ENCODE measurements at places on chromosomes 7 and 10.

- DNase-seq = no peak
Measured at GRCh38 chr7:112160130-112160770, 45.9 kb downstream of the DOCK4 start.

DNA sequence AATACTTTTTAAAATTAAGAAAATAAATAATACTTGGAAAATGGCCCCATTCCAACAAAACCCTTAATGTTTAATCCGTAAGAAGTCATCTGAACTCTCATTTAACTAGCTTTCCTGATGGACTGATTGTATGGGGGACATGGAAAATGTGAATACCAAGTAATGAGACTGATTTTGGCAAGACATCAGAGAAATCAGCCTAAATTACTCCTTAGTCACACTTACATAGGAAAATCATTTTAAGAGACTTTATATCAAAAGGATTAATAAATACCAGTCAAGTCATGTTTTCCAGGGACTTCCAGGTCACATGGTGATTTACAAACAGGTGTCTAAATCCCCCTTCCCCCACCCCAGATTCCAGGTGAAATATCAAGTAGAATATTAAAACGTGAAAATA, 58.2 kb downstream of the GRM8 start:
- DNase-seq = no peak

DNA sequence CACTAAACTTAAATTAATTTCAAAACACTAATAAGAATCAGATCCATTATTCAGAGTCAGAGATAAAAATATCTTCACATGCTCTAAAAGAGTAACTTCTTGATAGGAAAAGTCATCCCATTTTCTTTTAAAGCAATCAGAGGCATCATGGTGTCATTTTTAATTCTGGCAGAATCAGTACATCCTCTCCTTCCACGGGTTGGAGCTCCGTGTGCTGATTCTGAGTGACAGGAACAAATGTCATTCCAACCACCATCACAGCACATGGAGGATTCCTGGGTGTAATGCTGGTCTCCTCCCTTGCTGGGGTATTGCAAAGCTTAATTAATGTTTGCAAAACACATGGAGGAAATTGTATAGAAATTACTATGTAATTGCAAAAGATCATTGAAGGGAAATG, 114.5 kb upstream of the IMMP2L start:
- DNase-seq = no peak

DNA sequence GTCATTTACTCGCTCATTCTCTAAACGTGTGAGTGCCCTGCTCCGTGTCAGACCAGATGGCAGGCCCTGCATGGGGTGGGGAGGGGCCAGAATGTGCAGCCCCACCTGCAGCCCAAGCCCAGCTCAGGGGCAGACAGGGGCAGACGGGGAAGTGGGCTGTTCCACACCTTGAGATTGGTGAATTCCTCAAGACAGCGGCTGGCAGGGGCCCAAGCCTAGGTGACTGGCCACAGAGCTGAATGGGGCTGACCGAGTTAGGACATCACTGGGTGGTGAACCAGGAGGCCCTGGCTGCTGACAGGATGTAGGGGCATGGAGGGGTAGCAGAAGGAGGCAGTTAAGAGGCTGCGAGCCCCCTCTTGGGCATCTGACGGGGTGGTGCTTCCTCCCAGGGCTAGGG, 79.1 kb downstream of the MGMT start:
- no peak for DNase-seq

DNA sequence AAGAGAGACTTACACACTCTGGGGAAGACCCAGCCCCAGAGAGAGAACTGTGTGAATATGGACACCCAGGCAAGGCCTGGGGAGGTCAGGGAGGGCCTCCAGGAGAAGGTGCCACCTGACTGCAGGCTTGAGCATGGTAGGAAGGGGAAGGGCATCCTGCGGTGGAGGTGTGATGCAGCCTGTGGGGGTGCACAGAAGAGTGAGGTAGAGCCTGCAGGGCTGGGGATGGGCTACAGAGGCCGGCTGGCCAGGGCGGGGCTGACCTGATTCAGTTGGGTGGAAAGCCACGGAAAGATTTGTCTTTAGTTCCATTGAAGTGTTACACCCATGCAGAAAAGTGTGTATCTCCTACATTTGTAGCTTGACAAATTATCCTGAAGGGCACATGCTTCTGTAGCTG, 47.6 kb downstream of the ZMIZ1 start:
- no peak for DNase-seq

DNA sequence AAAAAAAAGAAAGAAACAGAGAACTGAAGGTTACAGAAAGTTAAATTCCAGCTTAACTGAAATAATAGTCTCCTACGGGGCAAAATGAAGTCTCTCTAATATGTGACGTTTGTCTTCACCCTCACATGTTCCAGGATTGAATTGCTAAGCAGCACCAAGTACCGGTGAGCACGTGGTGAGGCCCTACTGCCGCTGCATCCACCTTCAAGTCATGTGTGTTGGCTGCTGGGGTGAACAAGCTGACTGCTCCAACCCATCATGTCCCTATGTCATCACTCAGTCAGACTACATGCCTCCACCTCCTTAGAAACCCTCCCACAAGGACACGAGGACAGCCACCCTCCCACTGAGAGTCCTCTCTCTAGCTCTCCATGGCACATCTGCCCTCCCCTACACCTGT, 35.4 kb upstream of the NPFFR1 start:
- no peak for DNase-seq

DNA sequence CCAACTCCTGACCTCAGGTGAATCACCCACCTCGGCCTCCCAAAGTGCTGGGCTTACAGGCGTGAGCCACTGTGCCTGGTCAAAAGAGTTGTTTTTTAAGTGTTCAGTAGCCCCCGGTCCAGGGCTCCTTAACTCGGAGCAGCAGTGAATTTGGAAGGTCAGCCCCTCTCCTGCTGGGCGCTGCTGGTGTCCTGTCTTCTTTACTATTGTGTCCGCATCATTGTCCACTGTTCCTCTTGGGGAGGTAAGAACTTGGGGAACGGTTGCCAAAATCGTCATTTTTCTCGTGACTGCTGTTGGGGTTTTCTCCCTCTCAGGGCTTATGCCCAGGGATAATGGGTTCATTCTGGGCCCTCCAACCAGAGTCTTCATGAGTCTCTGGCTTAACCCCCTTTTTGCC, 46.7 kb downstream of the CAMK1D start:
- no peak for DNase-seq

GRCh38 chr10:120221873-120222485, 235.0 kb upstream of the PLPP4 start:
- peak; percentile 48 for DNase-seq

DNA sequence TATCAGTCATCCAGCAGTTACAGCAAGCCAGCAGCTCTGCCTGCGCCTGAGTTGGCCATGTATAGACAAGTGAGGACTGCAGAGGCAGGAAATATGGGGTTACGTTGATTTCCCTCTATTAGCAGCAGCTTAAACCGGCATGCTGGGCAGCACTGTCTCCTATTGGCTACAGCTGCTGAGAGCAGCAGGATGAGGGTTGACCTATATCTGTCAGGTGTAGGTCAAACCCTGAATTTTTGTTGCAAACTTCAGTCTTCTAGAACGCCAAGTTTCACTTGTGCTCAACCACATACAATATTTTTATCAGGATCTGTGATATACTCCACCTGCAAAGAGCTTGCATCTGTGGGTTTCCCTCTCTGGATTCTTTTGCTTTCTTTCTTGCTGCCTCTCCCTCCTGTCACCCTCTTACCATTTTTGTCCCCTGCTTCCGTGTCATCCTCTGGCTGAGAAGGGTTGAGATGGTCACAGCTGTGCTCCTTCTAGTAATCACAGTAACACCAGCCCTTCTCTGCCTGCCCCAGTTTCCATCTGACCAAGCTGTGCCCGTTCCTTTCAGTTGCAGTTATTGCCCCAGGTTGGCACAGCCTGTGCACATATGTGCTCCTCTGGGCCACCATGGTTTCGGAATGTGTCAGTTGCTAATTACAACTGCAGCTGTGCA, 23.8 kb upstream of the GLCCI1 start:
- DNase-seq = no peak

DNA sequence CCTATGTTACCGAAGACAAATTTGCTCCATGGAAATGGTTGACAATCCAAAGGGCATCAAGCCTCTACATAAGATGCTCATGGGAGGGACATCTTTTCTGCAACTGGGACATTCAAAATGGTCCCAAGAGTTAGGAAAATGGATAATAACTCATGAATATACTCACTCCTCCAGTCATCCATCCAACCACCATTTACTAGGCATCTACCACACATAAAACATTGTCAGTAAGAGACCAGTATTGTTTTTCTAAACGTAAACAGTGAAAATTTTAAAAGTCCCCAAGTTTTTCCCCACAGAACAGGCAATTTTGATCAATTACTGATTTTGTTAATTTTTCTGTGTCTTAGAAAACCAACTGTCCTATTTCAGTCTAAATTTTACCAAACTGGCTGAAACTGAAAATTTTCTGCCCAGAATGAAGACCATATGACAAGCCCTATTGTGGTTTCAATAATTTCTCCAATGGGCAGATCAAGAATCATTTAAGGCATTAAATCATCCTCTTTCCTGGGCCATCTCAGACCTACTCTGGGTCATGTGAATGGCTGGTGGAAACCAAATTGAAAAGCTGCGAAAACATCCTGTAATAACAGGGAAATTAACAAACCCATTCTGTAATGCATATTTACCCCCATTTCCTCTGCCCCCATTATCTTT, 24.2 kb downstream of the PIK3AP1 start:
- DNase-seq = no peak

GRCh38 chr7:112550468-112551060, 69.8 kb downstream of the LSMEM1 start:
- peak; percentile 60 for DNase-seq

DNA sequence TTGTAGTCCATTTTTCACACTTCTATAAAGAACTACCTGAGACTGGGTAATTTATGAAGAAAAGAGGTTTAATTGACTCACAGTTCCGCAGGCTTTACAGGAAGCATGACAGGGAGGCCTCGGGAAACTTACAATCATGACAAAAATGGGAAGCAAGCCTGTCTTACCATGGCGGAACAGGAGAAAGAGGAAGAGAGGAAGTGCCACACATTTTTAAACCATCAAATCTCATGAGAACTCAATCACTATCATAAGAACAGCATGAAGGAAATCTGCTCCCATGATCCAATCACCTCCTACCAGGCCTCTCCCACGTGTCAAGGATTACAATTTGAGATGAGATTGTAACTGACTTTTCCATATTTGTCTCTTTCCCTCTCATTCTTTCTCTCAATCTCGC, 9.3 kb upstream of the PNPLA8 start:
- no peak for DNase-seq

DNA sequence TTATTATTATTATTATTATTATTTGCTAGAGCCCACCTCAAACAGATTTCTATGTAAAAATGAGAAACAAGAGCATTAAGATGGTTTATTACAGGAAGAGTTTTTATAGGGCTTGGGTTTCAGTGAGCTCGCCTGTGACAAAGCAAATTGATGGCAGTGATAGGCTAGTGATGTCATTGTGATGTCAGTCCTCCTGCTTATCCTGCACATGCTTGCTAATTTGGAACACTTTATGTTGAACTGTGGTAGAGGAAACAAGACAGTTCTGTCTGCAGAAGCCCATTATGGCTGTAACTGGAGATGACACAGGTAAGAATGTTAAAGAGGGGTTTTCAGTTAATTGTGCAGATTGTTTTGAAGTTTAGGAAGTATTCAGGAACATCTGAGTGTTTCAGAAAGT, 68.3 kb downstream of the CREM start:
- DNase-seq = no peak

DNA sequence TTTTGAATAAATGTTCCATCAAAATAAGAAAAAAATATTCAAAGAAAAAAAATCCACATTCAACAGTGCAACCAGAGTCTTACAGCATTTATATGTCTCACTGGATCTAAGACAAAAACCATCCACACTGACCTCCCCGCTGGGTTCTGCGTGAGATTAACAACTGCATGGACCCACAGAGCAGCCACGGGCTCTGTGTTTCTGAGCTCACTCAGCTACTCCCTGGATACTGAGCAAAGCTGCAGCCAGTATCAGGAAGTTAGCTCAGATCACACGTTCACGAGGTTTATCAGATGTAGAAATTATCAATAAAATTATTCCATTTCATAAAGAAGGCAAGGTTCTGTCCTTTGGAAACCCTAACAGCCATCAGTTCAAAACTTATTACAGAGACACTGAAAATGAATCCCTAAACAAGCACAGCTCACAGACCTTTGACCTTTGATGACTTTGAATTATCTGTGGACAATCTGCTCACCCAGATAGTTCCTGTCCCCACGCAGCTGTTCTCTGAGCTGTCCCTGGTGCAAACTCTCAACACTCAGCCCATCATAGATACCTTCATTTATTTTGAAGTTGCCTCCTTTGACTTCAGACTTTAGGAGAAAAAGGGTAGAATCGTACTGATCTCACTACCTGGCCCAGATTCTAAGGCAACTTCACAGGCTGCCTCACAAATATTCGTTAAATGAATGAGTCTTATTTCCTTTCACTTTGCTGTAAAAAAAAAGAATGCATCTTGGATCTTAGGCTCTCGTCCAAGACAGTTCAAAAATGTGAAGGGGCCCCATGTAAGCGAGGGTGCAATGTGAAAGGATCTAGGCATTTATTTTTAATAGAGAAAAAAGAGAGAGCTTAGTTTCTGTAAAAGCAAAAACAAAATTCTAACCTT, 67.7 kb upstream of the SVIL start:
- DNase-seq = no peak

DNA sequence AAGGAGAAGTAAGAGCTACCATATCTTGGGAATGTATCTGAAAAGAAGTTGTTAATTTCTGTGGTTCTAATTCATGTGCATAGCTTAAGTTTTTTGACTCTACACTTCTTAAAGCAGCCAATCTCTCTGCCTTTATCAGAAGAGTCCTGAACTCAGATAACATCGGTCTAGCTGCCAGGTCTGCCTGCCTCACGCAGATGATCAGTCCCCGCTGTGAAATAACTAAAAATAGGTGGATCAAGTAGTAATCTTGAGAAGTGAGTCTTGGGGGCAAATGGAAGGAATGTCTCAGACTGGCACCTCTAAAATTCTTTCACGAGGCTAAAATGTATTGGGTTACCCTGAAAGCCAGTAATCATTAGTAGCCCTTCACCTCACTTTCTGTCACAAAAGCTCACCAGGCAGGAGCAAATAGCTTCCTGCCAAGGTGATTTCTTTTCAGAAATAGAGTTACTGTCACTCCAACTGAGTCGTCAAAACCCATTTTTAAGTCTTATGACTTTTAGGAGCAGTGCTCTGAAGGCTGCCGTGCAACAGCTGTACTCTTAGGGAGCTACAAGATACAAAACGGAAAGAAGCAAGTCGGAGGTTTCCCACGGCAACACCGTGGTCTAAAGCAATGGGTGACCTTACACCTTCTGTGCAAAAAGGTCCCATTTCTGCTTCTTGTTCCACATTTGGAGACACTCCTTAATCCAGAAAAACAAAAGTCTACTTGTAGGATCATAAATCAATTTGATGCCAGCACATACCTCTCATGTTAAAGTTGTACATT, 85.2 kb downstream of the ABCB5 start:
- no peak for DNase-seq

- peak; percentile 76 for DNase-seq
Measured at GRCh38 chr10:104339469-104340110, 1.3 kb upstream of the ITPRIP start.

DNA sequence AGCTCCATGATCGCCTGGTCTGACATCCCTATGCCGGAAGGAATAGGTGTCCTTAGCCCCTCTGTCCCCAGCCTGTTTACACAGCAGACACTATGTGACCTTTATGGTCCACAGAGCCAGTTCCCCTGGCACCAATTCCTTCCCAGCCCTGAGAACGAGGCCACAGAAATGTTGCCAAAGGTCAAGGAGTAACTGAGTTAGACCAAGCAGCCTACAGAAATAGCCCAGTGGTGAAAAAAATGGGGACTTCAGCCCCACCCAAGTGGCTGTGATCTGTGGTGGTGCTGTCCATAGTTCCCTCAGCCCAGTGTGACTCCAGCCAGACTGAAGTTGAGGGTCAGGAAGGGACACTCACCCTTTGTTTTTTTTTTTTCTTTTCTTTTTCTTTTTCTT, 2.5 kb downstream of the PGAM2 start:
- no peak for DNase-seq

- DNase-seq = no peak
Measured at GRCh38 chr10:2124135-2124534, 386.8 kb upstream of the ADARB2 start.
